ENCODE measurements at places on chromosomes 16 and 17.

DNA sequence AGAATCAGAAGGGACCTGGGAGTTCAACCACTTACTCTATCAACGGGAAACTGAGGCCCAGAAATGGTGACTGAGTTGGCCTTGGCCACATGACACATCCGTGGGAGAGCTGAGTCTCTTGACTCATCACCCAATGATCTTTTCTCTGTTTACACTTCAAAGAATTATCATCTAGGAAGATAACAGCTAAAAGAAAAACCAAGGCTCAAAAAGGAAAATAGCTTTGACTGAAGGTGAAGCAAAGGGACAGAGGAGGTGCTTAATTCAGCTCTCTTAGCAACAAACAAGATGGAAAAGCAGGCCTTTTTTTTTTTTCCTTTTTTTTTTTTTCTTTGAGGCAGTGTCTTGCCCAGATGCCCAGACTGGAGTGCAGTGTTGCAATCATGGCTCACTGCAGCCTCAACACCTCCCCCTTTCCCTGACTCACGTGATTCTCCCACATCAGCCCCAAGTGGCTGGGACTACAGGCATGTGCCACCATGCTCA, 16.7 kb downstream of the ERCC4 start:
- no peak for DNase-seq

DNA sequence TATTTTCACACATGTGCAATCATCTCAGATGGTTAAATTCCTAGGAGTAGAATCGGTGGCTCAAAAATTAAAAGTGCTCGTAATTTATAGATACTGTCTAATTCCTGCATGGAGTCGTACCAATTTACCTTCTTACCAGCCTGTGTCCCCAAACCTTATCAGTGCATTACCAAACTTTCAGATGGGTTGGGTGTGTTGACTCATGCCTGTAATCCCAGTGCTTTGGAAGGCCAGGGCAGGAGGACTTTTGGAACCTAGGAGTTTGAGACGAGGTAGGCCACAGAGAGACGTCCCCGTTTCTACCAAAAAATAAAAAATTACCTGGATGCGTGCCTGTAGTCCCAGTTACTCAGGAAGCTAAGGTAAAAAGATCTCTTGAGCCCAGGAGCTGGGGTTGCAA, 34.5 kb upstream of the GPRC5B start:
- DNase-seq: no peak

- no peak for DNase-seq
These were observed 68.6 kb upstream of the GNG13 start for GRCh38 chr16:868846-869822.

- no peak for DNase-seq
These were observed 59.9 kb downstream of the PRMT7 start for GRCh38 chr16:68370581-68371275.

GRCh38 chr16:6926762-6927161, 405.9 kb upstream of the RBFOX1 start:
- no peak for DNase-seq

GRCh38 chr17:32563583-32563982, 76.8 kb downstream of the CDK5R1 start:
- no peak for DNase-seq

DNA sequence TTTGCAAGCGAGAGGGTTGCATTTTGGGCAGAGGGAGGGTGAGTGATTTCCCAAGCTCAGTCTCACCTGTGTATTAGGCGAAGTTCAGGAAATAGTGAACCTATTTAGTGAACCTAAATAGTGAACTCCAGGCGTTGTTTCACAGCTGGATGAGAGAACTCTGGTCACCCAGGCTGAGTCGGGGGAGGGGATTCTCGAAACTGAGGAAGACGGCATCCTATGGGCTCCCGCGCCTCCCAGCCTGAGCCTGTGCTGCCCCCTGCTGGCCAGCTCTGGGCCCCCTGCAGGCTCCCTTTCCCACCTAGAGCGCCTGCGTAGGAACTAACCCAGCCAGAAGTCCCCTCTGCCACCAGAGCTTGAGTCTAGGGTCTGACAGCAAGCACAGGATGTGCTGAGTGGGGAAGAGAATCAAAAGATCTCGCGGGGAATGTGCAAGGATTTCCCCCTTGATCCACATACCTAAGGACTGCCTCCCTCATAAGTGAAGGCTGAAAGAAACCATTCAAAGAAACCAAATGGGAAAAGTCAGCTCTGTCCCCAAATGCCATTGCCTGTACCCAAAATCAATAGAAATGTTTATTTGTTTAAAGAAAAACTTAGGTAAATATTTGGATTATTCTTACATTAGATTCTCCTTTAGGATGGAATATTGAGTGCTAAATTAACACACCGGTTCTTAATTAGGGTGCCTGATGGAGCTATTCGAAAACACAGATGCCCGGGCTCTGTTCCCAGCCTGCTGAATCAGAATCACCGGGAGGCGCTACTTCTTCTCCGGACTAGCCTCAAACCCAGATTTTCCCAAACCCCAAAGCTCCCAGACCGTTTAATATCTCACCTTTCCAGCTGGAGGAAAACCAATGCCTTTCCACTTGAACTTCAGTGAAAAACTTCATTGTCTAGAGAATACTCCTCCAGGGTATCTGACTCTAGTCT, 14.8 kb upstream of the MARVELD3 start:
- peak; percentile 89 for DNase-seq

DNA sequence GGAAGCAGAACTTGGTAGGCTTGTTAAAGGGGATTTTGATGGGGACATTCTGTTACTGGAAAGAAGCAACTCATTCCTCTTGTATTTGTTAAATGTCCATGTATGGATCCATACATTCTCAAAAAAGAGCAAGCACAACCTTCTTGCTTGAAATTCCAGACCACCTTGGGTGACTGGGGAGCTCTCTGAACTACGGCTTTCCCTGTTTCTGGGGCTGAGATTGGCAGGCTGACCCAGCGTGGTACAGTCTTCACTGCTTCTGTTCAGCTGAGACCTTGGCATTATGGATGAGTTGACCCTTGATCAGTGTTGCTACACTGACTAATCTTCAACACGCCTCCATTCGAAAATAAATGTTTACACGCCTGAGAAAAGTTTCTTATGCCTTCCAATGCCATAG, 38.5 kb downstream of the DNAH9 start:
- DNase-seq: no peak

DNA sequence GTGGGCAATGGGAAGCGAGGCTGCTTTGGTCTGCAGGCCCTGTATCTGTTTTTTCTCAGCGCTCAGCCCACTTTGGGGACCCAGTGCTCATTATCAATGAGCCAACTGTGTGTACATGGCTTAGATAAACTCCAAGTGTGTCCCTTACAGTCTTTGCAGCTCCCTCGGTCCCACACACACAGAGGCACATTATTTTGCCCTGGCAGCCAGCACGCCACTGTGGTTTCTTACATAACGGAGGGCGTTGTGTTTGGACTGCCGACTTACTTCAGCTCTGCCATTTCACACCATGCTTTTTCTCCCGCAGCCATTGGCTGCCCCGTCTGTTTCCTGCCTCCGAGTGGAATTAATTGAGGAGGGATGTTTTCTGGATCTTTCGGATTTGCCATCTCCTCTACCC, 56.5 kb upstream of the CLEC18A start:
- DNase-seq: no peak

DNA sequence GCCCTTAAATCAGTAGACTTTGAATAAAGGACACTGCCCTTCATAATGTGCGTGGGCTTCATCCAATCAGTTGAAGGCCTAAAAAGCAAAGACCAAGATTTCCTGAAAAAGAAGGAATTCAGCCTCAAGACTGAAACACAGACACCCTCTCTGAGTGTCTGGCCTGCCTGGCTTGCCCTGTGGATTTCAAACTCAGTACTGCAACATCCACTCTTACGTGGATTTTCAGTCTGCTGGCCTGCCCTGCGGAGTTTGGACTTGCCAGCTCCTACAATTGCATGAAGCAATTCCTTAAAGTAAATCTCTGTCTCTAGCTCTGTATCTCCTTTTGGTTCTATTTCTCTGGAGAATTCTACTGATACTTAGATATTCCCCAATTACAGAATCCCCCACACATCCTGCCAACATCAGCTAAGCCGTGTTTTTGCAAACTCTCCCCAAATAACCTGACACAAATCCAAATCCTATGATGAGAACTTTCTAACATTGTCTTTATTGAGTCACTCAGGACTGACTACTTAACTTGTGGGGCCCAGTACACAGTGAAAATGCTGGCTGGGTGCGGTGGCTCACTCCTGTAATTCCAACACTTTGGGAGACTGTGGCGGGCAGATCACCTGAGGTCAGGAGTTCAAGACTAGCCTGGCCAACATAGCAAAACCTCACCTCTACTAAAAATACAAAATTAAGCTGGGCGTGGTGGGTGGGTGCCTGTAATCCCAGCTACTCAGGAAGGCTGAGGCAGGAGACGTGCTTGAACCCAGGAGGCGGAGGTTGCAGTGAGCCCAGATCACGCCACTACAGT, 7.2 kb upstream of the TNFRSF17 start:
- DNase-seq: no peak

- no peak for DNase-seq
These were observed 70.3 kb downstream of the HLF start for GRCh38 chr17:55334881-55335540.

DNA sequence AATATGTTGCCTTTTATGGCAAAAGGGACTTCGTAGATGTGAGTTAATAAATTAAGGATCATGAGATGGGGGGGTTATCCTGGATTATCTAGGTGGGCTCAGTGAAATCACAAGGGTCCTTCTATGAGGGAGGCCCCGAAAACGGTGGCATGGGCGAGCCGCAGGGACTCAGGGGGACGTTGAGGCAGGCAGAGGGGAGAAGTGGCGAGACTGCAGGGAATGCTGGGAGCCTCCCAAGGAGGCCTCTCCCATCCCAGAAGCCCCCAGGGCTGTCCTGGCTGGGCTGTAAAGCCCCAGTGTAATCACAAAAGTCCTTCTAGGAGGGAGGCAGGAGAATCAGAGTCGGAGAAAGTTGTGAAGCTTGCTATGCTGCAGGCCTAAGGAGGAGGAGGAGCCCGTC, 35.0 kb downstream of the ITGAE start:
- no peak for DNase-seq

- no peak for DNase-seq
These were observed 50.9 kb upstream of the SDK2 start for GRCh38 chr17:73695035-73695738.

DNA sequence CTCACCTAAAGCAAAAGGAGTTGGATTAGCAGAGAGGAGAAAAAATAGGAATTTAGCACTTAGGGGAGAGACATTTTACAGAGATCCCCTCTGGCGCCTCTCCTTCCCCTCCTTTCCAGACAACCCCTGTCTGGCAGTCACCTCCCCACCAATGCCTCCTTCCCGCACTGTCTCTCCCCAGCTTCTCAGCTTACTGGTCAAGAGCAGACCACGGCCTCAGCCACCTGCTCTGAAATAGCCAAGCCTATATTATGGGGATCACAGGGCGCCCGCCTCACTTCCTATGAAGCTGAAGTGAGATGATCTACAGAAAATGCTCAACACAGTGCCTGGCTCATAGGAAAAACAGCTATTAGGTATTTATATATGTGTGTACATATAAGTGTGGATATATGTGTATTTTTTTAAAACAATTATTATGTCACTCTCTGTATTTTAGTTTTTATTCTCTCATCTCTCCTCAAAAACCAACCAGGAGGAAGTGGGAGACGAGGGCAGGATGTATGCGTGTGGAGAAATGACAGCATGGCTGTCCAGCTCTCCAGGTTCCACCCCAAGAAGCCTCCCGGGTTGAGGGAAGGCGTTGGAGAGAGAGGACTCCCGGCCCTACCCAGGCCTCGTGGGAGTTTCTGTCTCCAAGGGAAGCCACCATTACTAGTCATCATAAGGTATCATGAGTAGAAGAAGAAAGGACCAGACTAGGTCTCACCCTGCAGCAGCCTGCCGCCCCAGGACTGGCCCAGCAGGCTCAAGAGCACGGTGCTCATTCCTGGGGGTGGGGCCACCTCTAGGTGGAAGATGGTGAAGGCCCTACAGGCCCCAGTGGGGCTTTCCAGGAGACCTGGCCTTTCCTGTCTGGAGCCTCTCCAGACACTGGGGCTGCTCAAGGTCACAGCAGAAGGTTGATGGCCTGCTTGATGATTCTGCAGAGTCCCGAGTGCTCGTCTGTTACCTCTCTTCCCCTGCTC, 27.2 kb downstream of the MAP3K14 start:
- DNase-seq: no peak

DNA sequence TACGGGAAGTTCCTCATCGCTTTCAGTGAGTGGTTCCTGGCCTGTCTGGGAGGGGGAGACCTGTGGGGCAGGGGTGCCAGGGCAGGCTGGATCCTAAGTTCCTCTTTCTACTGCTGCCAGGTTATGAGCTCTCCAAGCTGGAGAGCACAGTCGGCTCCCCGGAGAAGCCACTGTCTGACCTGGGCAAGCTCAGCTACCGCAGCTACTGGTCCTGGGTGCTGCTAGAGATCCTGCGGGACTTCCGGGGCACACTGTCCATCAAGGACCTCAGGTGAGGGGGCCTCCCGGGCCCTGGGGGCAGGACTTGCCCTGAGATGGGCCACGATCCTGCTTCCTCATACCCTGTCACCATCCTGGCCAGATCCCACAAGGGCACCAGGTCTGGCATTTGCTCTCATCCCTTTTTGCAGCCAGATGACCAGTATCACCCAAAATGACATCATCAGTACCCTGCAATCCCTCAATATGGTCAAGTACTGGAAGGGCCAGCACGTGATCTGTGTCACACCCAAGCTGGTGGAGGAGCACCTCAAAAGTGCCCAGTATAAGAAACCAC, 5.1 kb downstream of the PRSS8 start:
- DNase-seq: no peak

GRCh38 chr17:60926466-60927183, 249.0 kb downstream of the BCAS3 start:
- no peak for DNase-seq

- no peak for DNase-seq
These were observed 54.8 kb downstream of the VAC14 start for GRCh38 chr16:70746040-70746707.

DNA sequence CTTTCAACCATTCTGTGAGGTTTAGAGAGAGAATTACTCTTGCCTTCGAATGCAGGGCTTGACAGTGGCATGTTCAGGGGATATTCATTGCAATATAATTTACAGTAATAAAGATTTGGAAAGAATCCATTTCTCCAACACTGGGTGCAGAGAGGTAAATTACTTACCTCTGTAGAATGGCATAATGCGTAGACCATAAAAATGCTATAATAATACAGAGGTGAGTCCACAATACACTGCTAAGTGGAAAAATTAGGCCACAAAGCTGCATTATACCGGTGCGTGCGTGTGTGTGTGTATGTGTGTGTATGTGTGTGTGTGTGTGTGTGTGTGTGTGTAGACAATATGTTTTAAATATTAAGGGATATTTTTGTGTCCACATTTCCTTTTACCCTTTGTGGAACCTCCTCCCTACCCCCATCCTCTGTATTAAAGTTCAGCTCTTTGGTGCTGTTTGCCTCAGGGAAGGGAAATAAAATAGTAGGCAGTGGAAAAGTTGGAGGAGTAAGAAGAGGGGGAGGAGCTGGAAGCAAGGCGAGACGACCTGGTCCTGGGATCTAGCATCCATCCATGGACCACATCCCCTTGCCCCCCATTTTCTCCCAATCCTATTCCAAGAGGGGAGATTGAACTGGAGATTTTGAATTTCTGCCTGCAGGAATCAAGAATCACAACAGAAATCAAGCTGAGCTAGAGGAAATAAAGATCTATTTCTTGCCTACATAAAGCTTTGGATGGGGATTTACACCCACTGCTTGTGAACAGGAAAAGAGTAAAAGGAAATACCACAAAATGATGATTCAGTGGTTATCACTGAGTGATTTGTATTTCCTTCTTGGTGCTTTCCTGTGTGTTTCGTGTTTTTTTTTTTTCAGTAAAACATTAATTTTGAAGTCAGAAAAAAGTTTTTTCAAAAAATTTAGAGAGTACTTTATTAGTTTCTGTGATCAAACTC, 124.8 kb downstream of the RGS9 start:
- DNase-seq: no peak

GRCh38 chr17:17402558-17402957, 74.2 kb upstream of the MED9 start:
- no peak for DNase-seq

Measured in GM12865 (cell line).